ENCODE measurements at places on chromosomes 1 and 21.
A peak's percentile ranks its signal among the peaks of the same experiment; 100 is the strongest.

DNA sequence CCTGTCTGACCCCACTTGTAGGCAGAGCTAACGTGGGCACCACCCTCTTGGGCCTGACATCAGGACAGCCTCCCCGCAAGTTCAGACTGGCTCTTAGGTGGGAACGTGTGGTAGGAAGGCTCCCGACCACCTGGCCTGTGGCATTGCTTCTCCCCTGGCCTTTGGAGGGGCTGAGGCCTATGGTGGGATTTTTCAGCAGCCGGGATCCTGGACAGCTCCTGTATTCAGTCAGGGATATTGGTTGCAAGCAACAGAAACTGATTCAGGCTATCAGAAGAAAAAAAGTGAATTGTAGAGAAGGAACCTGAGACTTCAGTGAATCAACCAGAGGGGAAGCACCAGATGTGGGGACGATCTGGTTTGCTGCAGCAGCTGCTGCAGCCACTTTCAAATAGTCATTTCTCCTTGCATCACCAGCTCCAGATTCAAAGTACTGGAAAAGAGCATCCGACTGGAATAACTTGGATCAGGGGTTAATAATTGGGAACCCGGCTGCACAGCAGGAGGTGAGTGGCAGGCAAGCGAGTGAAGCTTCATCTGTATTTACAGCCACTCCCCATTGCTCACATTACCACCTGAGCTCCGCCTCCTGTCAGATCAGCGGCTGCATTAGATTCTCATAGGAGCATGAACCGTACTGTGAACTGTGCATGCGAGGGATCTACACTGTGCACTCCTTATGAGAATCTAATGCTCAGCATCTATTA lies 5.9 kb downstream of the RNF186 start:
- DNase-seq = no peak

DNA sequence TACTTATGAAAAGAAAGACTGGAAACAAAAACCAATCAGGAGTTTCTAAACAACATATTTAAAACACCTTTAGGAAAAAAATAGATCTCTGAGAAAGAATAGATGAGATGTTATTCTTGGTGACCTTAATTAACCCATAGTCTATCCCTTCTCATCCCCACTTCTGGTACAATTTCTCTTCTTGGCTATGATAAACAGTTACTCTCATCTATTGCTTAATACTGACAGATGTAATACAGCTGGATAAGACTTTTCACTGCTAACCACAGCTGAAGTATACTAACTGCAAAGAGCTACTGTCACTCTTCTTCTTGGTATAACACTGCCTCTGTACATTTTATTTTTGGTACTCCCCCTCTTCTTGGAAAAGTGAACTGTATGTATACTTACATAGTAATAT lies 15.2 kb downstream of the EXTL2 start:
- DNase-seq = no peak

DNA sequence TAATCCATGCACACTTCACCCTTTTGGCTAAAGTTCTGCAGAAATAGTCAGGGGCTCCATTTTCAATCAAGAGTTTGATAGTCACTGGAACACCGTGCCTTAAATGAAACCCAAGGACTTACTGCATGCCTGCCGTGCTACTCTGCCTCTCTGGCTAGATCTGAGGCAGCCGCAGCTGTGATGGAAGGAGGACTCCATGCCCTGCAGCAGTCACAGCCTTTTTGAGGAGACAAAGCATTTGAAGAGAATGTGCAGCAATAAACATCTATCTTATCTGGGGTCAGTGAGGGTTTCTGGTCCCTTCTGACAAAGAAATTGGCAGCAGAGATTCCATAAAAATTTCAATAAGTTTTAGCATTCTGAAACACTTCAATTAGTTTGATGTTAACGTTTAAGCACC lies 78.0 kb downstream of the BCAR3 start:
- no peak for DNase-seq

- DNase-seq = no peak
These were observed 12.6 kb downstream of the NPL start for GRCh38 chr1:182802006-182802803.

- no peak for DNase-seq
These were observed 59.0 kb upstream of the TINAGL1 start for GRCh38 chr1:31517301-31517700.

DNA sequence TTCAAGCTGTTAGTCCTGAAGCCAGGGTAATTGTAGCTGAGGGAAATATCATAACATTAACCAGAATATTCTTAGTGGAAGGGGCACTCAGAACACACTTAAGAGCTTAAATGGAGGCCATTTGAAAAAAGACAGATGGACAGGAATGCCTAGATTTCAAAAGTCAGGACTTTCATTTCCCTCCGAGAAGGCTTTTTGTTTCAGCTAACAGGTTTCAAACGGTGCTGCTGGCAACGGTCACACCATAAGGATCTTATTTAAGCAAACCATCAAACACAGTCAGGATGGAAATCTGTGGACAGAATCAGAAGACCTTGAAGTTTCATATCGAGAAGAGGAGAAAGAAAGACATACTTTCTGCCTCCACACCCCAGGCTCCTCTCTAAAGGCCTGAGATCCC lies 70.1 kb downstream of the SLC66A1 start:
- DNase-seq = no peak

GRCh38 chr21:29235714-29236197 lies 63.0 kb upstream of the BACH1 start:
- DNase-seq = peak; percentile 88

DNA sequence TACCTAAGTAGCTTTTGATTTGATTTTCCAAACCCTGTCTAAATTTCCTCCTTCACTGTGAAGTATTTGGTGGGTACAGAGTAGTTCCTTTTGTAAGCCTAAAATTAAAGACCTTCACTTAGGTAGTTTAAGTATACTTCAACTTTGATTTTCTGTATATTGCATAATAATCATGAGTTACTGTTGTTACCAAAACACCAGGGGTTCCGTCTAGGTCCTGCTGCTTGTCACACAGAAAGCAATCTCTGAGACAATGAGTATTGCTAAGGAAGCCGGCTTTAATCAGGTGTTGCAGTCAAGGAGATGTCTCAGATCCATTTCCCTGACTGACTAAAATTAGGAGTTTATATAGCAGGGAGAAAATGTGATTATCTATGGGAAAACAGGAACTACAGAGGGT lies 15.3 kb downstream of the RPS6KC1 start:
- DNase-seq = no peak

- DNase-seq = no peak
These were observed 4.9 kb downstream of the LY9 start for GRCh38 chr1:160800645-160801408.

DNA sequence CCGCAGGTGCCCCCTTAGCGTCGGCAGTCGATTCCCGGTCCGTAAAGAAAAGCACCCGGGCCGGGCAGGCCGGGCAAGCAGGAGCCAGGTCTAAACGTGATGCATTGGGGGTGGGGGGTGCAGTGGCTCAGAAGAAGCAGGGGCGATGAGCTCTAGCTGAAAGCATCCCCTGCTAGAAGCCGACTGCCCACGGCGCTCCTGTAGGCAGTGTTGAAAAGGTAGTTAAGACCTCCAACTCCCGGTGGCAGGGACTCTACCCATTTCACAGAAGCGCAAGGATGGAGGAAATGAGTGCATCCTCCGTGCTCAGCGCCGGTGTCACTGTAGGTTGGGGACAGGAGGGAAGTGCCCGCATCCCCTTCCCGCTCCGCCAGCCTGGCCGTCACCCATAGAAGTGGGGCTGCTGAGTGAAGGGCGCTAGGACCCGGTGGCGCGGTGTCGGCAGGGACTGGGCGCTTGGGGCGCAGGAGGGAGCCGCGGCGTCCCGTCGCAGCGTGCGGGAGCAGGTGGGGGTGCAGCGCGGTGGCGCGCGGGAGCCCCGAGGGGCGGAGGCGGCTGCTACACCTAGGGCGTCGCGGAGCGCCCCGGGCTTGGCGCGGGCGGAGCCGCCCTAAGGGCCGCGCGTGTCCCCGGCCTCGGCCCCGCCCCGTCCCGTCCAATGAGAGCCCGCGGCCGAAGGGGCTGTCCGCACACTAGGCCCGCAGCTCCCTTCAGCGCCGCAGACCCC lies at the start of gene WNT2B:
WNT2B (plus strand) TSS at position 688 of the 727 bp plus-strand sequence. CDS start 298 bp downstream, outside the sequence.
- no peak for DNase-seq

DNA sequence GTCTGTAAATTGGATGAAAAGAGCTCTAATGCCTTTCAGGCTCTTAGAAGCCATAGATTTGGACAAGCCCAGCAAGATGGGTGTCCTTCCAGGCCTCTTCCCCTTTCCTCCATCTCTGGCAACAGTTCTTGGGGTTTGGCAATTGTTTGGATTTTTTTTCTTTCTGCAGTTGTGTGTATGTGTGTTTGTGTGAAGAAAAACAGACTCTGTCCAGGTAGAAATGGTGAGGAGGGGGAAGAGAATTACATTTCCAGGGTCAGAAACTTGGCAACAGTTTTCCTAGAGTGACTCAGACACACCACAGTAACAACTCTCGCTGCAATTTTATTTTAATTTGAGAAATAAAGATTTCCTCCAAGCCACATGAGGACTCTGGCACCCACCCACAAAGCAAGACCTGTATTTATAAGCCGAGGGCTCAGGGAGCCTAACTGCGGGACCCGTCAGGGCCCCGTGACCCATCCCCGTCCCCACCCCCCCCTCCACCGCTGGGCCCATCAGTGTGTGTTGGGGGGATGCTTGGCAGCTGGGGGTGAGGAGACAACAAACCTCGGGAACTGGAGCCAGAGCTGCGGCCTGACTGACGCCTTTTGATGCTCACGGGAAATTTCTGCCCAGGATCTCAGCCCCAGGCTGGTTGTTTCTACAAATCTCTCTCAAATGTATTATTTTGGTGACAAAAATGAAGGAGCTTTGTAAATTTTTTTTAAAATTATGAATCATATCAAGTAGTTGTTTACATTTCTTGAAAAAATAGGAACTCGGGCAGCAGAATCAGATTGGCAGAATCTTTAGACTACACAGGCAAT lies 4.4 kb downstream of the TMEM200B start:
- no peak for DNase-seq

DNA sequence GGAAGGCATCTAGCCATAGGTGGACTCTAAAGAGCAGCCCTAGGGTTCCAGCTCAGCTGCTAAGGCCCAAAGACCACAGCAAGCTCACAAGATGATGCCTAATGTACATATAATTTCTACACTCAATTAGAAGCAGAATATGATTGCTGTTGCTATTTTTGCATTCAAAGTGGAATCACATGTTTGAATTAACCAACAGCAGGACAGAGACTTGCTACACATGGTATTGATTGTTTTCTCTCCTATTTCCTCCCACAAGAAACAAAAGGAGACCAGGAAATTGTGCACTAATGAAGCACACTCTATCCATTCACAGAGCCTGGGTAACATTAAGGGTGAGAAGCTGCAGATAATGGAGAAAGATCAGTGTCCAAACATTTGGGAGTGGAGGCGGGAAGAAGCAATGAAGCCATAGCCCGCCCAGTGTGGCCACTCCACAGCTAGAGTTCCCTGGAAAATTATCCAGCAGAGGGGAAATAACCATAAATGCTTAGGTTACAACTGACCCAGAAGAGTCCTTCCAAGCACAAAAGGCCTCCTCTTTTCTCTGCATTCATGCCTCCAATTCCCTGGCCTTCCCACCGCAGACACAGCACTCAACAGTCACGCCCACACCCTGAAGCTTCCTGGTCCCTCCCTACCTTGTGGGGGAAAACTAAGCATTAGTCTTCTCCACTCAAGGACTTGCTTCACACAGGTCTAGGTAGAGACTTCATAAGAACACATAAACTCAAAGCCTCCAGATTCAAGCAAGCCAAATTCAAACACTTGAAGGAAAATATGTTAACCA lies 7.5 kb downstream of the CNN3 start:
- DNase-seq = no peak

DNA sequence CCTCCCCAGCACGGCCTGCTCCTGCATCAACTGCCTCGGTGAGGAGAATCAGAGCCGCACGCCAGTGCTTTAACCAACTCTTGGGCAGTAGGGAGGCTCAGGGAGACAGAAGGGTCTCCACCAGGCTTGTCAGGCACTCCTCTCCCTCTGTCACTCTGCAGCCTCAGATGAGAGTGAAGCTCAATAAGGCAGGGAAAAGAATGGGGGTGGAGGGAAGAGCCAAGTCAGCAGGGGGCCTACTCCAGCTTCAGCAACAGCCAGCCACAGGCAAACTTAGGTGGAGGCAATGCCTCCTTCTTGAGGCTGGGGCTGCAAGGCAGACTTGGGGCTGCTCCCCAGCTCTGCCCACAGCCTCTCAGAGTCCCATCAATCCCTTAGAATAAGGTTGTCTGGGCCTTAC lies 51.8 kb upstream of the A3GALT2 start:
- DNase-seq = no peak

GRCh38 chr1:923131-923990 lies at the start of gene SAMD11:
SAMD11 (plus strand) TSS chr1:923923; CDS start chr1:924432, 509 bp downstream.
- no peak for DNase-seq

- no peak for DNase-seq
These were observed 481 bp upstream of the EXTL1 start for GRCh38 chr1:26020941-26021646.

DNA sequence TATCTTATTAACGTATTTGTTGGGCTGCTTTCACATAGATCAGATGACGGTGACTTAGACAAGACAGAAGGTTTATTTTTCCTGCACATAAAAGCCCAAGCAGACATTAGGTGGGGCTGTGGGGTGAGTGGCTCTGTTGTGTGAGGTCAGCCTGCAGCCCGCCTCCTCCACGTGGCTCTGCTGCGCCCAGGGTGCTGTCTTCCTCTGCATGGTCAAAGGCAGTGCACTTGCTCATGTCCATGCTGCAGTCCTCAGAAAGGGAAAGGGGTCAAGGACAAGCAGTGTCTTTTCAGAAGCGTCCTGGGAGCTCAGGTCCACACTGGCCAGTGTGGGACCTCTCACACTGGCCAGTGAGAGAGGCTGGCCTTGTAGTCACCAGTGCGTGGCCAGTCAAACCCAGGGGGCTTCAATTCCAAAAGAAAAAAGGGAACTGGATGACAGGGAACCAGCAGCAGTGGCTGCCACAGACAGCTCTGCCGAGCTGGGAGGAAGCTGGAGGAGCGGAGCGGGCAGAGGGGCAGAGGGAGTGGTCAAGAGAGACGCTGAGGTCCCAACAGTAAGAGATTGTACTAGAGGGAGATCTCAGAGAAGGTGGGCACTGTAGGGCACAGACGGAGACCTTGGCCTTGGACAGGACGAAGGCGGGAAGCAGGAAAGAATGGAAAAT lies 35.9 kb upstream of the SLC45A1 start:
- DNase-seq = no peak

DNA sequence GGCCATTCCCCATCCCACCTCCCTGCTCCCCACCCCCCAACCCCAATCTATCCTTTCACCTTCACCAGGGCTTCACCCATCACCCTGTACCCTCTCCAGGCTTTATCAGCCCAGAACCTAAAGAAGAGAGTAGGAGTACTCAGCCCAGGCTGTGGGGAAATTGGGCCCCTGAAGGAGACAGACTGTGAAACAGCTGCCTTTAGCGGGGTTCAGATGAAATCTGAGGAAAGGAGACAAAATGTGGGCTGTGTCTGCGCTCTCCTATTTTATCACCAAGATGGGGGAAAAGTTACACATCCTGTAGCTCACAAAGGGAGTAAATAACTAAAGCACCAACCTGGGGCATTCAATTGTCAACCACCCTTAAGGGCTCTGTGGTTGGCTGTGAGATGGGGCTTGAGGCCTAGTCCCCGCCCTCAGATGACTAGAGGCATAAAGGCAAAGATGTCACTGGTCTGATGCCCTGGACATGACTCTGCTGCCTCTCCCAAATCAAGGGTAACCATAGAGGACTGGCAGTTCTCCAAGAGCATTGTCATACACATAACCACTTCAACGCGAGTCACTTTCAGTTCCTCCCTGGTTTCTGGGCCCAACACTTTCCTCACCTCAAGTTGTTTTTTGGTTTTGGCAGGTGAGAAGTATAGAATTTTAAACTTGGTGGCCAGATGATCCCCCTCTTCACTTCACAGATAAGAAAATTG lies 30.0 kb downstream of the SLC27A3 start:
- peak; percentile 98 for DNase-seq
